ENCODE measurements at places on chromosomes 7 and 10. TPM values are rescaled to one million over a fixed set of nuclear protein-coding genes. Genes with fewer than 3 reads are reported as not detected.

DNA sequence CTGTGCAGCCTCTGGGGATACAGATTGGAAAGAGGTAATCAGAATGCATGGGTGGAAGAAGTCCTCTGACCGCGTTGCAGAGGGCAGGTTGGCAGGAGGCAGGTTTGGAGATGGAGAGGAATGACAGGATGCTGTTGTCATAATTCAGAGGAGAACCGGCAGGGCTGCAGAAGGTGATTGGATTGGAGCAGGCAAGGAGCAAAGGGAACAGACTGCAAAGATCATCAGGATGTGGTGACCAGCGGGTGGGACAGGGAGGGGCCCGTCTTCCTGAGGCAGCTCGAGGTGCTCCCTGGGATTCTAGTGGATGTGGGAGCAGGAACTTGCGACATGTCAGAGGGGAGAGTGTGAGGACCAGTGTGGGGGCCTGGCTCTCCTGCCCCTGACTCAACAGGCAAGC lies 78.5 kb upstream of the PPIF start:
- peaks cover 5% of the 10 kb centered on the region for H3K36me3 ChIP-seq
- no peaks in the 10 kb centered on the region for H3K27me3 ChIP-seq
- no peak overlapping the region for H3K4me3 ChIP-seq
- H3K4me1 ChIP-seq: no peaks in the 10 kb centered on the region
- no peak for DNase-seq

GRCh38 chr7:17696422-17696821 lies 243.9 kb downstream of the SNX13 start:
- no peaks in the 10 kb centered on the region for H3K27me3 ChIP-seq
- no peak for DNase-seq
- no peaks in the 10 kb centered on the region for H3K4me1 ChIP-seq

DNA sequence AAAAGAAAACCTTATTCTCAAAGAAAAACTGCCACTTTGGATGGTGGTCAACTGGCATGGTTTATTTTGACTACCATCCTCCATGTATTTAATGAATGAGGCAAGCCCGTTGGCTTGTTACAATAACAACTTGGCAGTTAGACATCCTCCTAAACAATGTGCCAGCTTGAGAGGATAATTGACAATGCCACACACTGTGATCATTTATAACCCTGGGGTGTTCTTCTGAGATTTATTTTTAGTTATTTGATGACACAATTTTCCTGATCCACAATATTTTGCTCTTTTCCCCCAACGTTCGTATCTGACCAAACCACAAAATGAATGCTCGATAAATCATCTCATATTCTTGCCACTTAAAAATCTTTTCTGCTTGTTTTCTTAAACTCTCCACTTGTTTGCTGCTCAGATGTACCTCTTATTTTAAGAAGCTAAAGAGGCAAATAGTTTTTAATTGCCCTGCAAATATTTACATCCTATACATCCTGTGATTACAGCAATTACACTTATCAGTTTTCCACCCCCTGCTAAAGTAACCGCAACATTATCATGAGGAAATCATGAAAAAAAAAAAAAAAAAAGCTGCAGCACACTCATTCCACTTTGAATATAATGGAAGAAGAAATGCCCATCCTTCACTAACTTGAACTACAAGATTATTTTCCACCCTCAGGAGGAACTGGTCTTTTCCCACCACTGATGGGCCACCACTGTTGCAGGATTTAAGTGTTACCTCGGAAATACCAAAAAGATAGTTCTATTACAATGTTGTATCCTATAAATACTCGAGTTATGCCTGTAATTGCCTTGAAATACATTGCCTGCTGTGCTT lies 119.9 kb downstream of the MBL2 start:
- no peak overlapping the region for H3K4me3 ChIP-seq
- no peaks in the 10 kb centered on the region for H3K36me3 ChIP-seq
- H3K27ac ChIP-seq: no peak overlapping the region
- H3K27me3 ChIP-seq: no peaks in the 10 kb centered on the region
- no peaks in the 10 kb centered on the region for H3K4me1 ChIP-seq

- DNase-seq: no peak
- no peaks in the 10 kb centered on the region for H3K36me3 ChIP-seq
- peaks cover 2% of the 10 kb centered on the region for H3K27me3 ChIP-seq
- H3K4me3 ChIP-seq: no peak overlapping the region
Observed at GRCh38 chr7:36278620-36279172, 111.0 kb upstream of the ANLN start.

The NPTX2 gene
- 0.09 TPM for total RNA-seq

DNA sequence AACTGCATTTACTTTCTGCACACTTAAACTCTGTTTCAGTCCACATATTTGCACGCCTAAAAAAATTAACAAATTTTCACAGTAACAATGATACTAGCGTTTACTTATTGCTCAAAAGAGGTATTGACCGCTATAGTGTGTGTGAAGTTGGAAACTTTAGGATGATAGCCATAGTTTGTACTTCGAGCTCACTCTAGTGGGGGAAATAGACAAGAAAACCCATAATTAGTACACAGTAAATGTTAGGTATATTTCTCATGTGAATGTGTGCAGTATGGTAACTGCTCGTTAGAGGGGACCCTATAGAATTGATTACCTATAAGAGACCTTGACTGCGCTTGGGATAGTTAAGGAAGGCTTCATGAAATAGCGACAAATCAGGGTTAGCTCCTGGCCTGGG lies 238.4 kb downstream of the AUTS2 start:
- H3K27ac ChIP-seq: no peak overlapping the region
- H3K36me3 ChIP-seq: no peaks in the 10 kb centered on the region
- no peaks in the 10 kb centered on the region for H3K4me1 ChIP-seq
- H3K27me3 ChIP-seq: no peaks in the 10 kb centered on the region
- DNase-seq: no peak
- no peak overlapping the region for H3K4me3 ChIP-seq

- H3K27ac ChIP-seq: no peak overlapping the region
- no peaks in the 10 kb centered on the region for H3K27me3 ChIP-seq
- H3K36me3 ChIP-seq: no peaks in the 10 kb centered on the region
- no peak for DNase-seq
- no peak overlapping the region for H3K4me3 ChIP-seq
Observed at GRCh38 chr10:111493024-111493625, 416.3 kb downstream of the ADRA2A start.

GRCh38 chr7:128809363-128809762 lies 17.6 kb downstream of the CCDC136 start:
- no peak for DNase-seq
- no peak overlapping the region for H3K4me3 ChIP-seq
- H3K4me1 ChIP-seq: no peaks in the 10 kb centered on the region
- no peak overlapping the region for H3K27ac ChIP-seq
- H3K27me3 ChIP-seq: no peaks in the 10 kb centered on the region

The CLRN3 gene
- total RNA-seq: not detected
